Hematopoietic multipotent progenitor cell treated with erythropoietin and hydrocortisone succinate and interleukin-3 and kit ligand, for 17 days (in vitro differentiated cells): ENCODE measurements at places on chromosomes 2 and 18.

- peak; percentile 5 for DNase-seq
These were observed 24.2 kb upstream of the RHOB start for GRCh38 chr2:20422402-20423271.

- DNase-seq = no peak
These were observed 69.3 kb downstream of the NCKAP5 start for GRCh38 chr2:133498662-133499585.

DNA sequence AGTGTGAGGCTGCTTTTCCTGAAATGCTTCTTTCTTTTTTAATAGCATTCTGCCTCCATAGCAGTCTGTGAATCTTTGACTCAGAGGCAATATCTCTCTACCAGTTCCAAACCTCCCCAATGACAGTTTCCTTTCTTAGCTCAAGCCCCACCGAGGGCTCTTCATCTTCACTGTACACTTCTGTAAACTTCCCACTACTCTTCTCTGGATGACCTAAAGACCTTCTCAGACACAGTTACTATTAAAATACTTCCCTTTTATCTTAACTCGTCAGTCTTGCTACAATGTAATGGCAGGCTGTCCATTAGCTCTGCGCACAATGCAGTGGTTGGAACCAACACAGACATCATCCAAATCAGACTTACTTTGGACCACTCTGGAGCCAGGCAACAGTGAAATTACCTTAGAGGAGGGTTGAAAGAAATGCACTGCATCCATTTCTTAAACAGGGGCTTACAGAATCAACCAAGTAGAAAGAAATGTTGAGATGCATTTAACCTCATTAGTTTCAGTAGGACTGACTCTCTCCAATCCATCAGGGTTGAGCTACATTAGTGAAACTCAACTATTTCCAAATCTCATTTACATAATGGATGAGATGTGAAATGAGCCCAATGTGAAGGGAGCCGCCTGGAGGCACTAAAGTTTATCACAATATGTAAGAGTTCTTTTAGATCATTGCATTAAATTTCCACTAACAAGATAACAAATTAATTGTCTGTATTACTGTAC is 343.8 kb downstream of the SETBP1 start:
- no peak for DNase-seq

DNA sequence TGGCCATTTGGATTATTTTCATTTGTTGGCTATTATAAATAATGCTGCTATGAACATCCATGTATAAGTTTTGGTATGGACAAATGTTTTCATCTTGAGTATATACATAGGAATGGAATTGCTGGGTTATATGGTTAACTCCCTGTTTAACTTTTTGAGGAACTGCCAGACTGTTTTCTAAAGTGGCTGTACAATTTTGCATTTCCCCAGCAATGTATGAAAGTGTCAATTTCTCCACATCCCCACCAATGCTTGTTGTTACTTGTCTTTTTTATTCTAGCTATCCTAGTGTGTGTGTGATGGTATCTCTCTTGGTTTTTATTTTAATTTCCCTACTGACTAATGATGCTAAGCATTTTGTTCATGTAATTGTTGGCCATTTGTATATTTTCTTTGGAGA is 90.6 kb upstream of the CYP26B1 start:
- DNase-seq = no peak

DNA sequence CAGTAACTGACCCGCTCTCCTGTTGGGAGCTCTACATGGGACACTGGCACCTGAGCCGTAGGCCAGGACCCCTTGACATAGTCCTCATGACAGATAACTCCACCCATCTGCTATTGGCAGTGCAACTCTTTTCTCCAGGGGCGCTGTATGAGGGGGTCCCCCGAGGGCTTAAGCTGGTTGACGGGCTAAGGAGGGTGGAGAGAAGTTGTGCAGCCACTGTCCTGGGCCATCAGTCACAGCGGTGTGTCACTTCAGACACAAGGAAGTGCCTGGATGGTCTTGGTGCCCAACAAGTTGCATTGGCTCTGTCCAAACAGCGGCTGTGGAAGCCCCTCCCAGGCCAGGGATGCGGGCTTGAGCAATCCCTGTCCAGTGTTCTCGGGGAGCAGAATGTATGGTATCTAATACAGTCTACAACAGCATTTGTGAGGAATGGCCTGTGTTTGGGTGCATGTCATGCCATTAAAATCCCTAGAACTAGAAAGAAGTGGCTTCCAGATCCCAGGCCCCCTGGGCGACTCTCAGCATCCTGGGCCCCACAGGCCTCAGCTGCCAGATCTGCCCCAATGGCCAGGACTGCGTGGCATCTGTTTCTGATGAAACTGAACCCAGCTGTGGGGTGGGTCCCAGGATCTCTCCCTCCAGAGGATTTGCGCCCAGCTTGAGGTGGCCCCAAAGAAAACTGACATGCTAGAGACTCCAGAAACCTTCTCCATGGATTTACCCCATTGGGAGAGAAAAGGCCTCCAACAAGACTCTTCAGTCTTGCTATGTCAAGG is 23.3 kb downstream of the TTC32 start:
- DNase-seq = no peak

DNA sequence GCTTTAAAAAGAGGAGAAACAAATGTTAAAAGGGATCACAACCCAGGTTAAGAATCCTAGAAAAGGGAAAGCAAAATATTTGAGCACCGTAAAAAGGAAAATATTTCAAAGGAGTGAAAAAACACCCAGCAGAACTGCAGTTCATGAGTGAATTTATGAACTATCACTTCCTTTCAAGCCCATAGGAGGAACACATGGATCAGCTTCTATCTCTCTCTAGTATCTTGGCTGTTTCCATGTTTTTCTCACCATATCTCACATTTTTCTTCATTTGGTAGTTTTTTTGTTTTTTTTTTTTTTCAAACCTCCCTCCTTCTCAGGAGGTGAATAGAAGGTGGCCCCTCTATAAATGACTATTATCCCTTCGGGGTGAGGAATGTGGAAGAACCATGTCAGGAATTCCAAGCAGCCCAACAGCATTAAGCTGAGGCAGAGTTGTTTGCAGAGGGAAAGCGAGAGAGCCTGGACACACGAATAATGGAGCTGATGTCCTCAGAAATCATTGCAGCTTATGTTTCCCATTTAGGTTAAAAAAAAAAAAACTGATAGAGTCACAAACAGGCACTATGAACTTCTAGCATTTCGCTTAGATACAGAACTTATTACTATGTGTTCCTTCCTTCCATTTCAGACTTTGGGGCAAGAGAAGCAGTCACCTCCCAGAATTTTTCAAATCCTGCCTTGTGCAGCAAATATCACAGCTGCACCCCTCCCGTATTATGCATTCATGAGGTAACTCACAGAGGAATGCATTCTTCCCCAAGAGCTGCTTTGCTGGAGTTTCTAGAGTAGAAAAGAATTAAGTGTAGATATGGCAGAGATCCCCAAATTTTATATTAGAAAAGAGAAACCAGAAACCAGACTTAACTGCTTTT is 315.6 kb downstream of the IRS1 start:
- no peak for DNase-seq

DNA sequence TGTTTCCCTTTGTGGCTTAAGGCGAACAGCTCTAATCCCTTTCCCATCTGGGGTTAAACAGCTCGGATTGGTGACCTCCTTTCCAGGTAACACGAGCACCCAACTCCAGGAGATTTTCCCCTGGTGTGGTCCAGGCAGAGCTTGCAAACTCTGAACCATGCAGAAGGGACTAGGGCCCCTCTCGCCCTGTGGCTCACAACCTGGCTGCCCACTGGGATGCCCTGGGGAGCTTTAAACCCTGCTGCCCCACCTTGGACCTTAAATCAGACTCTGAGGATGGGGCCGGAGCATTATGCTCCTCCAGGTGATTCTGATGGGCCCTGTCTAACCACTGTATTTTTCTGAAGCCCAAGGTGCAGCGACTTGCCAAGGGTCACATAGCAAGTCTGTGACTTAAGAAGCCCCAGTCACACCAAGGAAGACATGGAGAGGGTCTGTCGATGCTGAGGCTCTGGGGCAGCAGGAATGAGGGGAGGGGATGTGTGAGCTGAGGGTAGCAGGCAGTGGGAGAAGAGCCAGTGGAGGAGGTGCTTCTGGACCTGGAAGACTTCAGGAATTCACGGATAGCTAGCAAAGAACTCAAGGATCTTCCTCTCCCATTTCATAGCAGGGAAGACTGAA is 5.9 kb downstream of the ARID5A start:
- DNase-seq = no peak

DNA sequence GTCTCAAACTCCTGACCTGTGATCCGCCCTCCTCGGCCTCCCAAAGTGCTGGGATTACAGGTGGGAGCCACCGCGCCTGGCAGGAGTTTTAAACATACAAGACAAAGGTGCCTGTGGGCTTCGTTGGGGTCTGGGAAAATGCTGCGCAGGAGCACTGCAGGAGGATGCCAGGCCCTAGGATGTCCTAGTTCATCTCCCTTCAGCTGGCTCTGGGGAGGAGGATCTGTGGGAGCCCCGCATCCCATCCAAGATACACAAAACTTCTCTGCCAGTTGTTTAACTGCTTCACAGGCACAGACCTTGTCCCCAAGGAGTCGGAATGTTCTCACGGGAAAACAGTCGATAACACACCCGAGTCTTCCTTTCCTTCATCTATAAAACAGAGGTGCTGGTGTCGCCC is 89.1 kb downstream of the POLR1A start:
- DNase-seq = no peak

DNA sequence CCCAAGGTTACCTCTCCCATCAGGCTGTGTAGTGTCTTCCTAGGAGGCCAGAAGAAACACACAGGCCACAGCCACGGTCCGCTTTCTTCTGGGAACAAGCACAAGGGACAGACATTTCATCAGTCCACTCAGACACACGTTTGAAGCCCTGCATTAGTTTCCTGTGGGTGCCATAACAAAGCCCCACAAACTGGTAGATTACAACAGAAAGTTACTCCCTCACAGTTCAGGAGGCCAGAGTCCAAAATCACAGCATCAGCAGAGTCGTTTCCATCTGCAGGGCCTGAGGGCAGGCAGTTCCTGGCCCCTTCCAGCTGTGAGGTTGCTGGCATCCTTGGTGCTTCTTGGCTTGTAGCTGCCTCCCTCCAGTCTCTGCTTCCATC is 8.8 kb upstream of the PRLH start:
- DNase-seq = no peak

DNA sequence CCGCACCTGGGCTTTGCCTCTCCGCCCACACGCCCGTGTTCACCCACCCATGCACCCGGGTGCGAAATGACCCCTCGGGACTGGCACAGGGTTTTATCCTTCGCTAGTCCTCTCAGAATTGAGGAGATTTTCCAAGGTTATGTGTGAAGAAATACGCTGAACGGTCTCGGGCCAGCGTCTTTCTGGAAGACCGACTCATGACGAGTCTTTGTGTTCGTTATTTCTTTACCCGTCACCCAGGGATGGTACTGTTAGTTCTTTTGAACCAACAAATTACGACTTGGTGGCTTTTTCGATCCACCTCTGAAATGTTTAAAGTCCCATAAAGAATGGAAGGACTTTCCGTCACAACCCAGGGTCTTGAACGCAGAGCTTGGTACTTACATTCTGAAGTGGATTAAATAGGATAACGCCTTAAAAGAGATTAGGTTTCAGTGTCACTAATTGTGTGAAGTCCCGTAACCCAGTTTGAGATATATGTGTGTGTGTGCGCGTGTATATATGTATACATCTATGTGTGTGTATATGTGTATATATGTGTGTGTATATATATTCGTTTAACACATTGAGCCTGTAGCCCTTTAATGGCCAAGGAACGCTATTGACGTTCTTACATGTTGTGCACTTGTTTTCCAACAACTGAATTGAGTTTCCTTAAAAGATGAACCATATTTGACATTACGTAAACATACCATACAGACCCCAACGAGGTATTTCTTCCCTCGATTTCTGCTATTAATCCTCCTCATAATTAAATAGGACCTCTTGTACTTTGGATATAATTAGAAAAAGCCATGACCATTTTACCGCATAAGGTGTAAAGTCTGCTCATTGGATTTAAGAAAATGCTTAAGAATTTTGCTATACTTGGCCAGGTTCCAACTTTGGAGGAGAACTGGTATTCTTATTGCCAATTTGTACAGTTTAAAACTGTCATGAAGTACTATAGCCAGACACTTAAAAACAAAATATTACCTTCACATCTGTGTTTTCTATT is 889 bp downstream of the ZC3H15 start:
- peak; percentile 72 for DNase-seq

GRCh38 chr2:201228271-201228911 is 31.9 kb upstream of the CASP8 start:
- DNase-seq = no peak

GRCh38 chr2:23302591-23302990 is 82.4 kb upstream of the KLHL29 start:
- no peak for DNase-seq

- no peak for DNase-seq
These were observed 521.9 kb downstream of the EPHA4 start for GRCh38 chr2:221050020-221050795.

DNA sequence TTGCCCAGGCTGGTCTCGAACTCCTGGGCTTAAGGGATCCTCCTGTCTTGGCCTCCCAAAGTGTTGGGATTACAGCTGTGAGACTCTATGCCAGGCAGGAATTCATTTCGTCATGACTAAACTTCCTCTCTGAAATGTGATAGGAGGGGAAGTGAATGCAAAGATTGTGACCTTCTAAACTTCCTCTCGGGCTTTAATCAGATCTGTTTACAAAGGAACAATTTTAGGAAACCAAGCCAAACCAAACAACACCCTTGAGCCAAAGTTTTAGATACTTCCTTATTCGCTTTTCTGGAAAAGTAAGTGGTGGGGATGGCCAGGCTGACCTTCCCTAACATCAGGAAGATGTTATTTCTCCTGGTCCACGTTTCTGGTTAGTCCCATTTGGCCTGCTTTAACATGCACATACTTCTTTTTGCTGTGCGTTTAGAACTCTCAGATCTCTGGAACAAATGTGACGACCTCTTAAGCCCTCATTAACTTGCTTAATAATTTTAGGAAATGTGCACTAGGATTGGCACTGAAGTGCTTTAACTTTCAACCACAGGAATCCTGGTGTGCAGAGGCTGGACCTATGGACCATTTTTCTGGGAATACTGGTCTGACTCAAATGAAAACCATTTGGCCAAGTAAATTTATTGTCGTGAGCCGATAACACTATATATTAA is 33.2 kb upstream of the YES1 start:
- DNase-seq = no peak

DNA sequence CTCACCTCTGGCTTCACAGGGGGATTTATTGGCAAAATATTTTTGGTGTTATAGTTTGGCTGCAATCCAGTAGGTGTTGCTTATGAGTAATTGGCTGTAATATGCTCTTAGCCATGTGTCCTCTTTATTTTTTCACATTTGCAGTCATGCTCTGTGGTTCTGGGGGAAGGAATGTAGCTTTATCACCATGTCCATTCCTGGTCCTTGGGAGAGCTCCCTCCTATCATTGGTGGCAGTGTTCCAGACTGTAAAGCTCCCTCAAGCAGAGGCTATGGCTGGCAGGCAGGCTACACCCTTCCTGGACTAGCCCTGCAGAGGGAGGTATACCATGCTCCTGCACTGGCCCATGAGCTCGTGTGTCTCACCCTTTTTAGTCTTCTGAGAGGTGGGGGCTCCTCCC is 120.0 kb upstream of the FSIP2 start:
- no peak for DNase-seq

- DNase-seq = no peak
These were observed 1.4 kb downstream of the HTR2B start for GRCh38 chr2:231123362-231123898.
